ENCODE measurements at places on chromosomes 4 and X. TPM values are rescaled to one million over a fixed set of nuclear protein-coding genes. Genes with fewer than 3 reads are reported as not detected.

TLL1 gene
- not detected for total RNA-seq

DNA sequence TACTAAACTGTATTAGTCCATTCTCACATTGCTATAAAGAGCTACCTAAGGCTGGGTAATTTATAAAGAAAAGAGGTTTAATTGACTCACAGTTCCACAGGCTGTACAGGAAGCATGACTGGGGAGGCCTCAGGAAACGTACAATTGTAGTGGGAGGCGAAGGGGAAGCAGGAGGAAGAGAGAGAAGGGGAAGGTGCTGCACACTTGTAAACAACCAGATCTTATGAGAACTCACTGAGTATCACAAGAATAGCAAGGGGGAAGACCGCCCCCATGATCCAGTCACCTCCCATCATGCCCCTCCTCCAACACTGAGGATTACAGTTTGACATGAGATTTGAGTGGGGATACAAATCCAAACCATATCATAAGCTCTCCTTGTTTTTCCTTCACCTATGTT lies 40.9 kb downstream of the RPA4 start:
- no peaks in the 10 kb centered on the region for H3K4me1 ChIP-seq
- no peak for DNase-seq
- no peak overlapping the region for H3K4me3 ChIP-seq

DNA sequence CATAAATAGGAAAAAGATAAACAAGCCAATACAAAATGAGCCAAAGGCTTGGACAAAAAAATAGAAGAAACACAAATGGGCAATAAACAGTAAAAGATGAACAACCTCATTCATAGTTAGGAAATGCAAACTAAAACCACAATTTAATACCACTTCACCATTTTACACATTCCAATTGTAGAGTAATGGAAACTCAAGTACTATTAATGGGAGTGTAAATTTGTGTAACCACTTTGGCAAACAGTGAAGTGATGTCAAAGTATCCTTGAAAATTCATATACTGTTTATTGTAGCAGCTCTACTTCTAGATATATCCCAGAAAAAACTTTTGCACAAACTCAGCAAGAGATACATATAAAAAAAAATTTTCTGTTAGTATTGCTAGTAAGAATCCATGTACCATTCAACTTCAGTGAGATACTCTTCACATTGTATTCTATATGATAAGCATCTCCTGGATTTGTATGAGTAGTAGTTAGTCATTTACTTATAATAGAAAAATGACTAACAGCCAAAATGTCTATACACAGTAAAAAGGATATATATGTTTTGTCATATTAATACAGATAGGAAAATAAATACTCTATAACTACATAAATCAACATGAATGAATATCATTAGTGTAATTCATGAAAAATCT lies 229.8 kb downstream of the DKK2 start:
- no peaks in the 10 kb centered on the region for H3K27me3 ChIP-seq
- no peak overlapping the region for H3K27ac ChIP-seq

DNA sequence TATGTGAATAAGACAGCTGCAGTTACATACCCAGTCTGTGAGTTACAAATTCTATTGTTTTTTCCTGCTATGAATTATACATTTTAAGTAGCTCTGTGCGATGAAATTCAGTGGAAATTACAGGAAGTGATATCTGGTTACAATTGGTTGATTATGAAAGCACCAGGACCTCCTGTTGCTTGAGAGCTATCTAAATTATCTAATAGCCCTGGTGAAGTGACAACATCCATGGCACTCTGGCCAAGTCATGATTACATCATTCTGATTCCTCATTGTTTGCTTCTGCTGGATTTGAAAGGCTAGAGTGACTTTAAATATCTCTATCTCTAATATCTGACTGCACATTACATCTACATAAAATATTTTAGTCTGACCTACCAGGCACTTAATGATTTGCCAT lies 515.0 kb downstream of the CFAP47 start:
- H3K27me3 ChIP-seq, result no peaks in the 10 kb centered on the region
- no peak overlapping the region for H3K27ac ChIP-seq
- DNase-seq, result no peak
- no peak overlapping the region for H3K4me3 ChIP-seq

APLN gene
- total RNA-seq, result 0.23 TPM

DNA sequence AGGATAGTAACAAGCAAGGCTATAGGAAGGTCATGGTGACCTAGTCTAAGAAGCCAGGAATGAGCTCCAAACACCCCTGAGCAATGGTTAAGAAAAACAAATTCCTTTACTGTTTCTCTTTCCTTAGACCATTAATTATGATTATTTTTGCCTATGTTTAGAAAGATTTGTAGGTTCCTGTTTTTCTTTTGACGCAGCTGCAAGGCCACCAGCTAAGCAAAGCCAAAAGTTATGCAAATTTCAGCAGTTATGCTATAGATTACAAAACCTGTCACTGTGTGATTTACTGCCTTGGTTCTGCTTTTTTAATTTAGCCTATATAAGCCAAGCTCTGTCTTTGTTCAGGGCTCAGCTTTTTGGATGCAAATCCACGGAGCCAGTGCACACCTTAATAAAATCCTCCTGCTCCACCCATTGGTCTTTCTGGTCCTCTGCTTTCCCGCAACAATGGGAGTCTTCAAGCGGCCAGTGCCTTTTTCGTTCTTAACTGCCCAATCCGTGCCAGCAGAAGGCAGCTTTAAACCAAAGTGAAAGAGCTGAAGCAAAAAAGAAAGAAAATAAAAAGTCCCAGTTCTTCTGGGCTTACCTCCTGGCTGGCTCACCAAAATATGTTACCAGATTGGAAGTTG lies 1.4 kb upstream of the CEP135 start:
- peaks cover 3% of the 10 kb centered on the region for H3K36me3 ChIP-seq
- peaks cover 34% of the 10 kb centered on the region for H3K4me1 ChIP-seq
- H3K4me3 ChIP-seq, result peak overlapping the region; percentile 91

ZNF718 gene
- 8.1 TPM for total RNA-seq

FGFBP1 gene
- not detected for total RNA-seq

USP17L24 gene
- not detected for total RNA-seq

GPRIN3 gene
- 32.3 TPM for total RNA-seq

DNA sequence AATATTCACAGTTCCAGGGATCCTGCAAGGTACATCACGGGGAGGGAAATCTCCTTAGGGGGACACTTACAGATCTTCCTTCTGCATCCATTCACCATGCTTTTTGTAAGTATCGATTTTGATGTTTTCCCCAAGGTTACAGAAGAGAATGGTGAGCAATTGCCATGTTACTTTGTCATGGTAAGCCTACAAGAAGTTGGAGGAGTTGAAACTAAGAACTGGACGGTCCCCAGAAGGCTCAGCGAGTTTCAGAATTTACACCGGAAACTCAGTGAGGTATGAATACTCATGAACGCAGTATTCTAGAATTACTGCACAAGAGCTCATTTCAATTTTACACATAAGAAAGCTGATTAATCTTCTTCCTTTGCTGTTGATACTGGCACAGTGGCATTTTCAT lies 53.9 kb downstream of the LRP2BP start:
- H3K4me3 ChIP-seq, result peak overlapping the region; percentile 7
- no peaks in the 10 kb centered on the region for H3K27me3 ChIP-seq
- peaks cover 45% of the 10 kb centered on the region for H3K4me1 ChIP-seq
- H3K27ac ChIP-seq, result peak overlapping the region; percentile 25

DNA sequence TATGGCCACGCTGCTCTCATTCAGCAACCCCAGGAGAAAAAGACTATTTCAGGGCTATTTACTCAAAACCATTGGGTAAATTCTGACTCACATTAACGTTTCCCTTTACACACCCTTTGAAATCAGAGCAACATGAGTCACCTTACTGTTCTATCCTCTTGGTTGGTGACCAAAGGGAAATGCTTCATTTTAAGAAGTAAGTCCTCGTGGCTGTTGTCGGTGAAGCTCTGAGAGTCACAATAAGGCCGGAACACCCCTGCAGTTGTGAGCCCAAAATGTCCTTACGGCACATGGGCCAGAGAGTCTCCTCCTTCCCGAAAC lies 56.3 kb upstream of the SPRY1 start:
- no peak overlapping the region for H3K4me3 ChIP-seq
- H3K4me1 ChIP-seq, result peaks cover 5% of the 10 kb centered on the region
- H3K27ac ChIP-seq, result no peak overlapping the region
- H3K27me3 ChIP-seq, result peaks cover 14% of the 10 kb centered on the region

- H3K27ac ChIP-seq, result peak overlapping the region; percentile 99
- no peaks in the 10 kb centered on the region for H3K36me3 ChIP-seq
- peak overlapping the region; percentile 90 for H3K4me3 ChIP-seq
- no peaks in the 10 kb centered on the region for H3K27me3 ChIP-seq
Observed at GRCh38 chr4:89298788-89299152, 8.8 kb downstream of the GPRIN3 start.

CBR4 gene
- total RNA-seq, result 24.4 TPM

DNA sequence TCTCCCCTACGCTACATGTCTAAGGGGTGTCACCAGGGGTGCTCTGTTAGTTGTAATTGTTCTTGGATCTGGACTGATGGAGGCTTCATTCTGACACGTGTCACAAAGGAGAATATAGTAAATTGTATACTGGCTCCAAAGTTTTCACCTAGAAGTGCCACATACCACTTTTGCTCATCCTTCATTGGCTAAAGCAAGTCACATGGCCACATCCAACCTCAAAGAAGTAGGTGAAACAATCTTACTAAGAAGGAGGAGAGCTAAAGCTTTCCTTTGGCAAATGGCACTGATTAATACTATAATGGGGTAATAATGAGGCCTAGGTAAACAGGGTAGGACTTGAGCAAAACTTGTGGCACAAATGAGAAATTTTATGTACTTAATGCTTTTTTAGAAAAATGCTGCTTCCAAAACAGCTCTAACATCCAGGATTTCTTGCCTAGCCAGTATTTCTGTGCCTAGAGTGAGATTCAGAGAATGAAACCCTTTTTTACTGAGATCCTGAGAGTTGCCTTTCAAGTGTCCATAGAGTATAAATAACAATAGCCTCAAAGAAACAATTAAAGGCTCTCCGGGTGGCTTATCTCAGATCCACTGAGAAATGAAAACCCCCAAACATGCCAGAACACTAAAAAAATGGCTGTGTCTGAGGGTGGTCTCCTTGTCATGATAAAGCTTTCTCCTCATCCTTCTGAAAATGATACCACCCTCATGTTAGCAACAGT lies 34.7 kb downstream of the NHS start:
- H3K4me3 ChIP-seq, result no peak overlapping the region
- H3K27ac ChIP-seq, result no peak overlapping the region
- no peak for DNase-seq
- no peaks in the 10 kb centered on the region for H3K36me3 ChIP-seq
- H3K27me3 ChIP-seq, result peaks cover 25% of the 10 kb centered on the region

DNA sequence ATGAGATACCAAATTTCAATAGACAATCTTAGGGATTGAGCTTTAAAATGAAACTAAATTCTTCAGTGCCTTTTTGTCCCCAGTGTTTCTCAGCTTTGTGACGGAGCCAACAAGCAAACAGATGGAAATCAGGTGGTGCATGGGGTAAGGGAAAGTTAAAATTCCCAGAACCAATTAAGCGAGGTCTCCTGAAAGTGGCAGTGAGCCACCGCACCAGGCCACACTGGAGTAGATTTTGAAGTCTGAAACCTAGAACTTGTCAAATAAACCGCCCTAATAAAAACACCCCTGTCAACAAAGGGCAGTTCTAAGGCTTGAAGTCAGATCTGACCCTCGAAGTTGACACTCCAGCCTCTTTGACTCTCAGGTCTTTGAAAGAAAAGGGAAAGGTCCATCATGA lies 40.6 kb upstream of the DYNLT3 start:
- no peak overlapping the region for H3K4me3 ChIP-seq
- H3K27me3 ChIP-seq, result no peaks in the 10 kb centered on the region
- H3K27ac ChIP-seq, result no peak overlapping the region
- no peaks in the 10 kb centered on the region for H3K36me3 ChIP-seq

TKTL2 gene
- total RNA-seq, result not detected

DNA sequence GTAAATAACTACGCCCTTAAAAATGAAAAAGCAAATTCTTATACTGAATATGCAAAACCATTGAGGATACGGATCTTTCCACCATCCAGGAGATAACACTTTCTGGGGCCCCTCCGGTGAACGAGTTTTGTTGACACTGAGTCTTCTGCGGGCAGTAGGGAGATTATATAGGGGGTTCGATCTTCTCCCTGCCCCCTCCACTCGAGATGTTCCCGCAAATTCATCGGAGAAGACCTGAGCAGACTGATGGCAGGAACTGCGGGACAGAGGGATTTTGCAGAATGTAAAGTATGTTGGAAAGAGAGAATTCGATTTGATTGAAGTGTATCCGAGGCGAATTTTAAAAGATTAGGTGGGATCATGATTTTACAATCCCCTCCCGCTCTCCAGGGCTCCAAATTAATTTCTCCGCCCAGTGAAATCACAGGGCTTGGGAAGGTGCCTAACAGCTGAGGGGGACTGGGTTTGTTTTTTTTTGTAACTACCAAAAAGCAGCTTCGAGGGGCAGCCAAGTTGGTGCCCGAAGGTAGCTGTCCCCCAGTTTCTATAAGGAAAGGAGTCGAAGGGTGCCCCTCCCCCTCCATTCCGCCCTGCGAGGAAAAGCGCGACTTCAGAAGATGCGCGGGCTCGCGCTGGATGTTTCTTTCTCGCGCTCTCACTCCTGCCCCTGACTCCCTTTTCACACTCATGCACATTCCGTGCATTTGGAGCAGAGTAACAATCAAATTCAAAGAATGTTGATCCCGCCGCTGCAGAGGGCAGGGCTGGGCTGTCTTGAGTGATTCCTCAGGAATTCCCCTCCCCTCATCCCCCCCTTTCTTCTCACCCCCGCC lies 1.2 kb downstream of the TMEM255A start:
- peaks cover 71% of the 10 kb centered on the region for H3K27me3 ChIP-seq
- no peaks in the 10 kb centered on the region for H3K36me3 ChIP-seq
- H3K27ac ChIP-seq, result peak overlapping the region; percentile 4
- peak; percentile 10 for DNase-seq

SMPX gene
- not detected for total RNA-seq

DNA sequence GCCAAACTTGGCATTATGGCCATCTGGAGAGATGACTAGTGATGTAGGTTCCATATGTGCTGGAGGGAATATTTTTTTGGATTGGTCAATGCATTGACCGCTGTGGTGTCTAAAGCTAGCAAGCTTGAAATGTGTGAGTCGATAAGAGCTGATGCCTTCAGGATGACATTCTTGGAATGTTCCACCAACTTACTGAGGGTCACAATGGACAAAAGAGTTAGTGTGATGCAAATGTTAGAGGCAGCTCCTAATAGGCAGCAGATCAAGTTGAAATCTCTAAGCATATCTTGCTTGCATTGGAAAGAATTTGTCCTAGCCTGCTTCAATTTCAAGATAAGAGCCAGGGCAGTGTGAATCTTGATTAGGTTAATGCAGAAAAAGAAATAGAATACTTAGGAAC lies 210.4 kb upstream of the AFF2 start:
- peaks cover under 1% of the 10 kb centered on the region for H3K36me3 ChIP-seq
- H3K4me3 ChIP-seq, result no peak overlapping the region
- DNase-seq, result no peak
- no peaks in the 10 kb centered on the region for H3K4me1 ChIP-seq

- H3K4me3 ChIP-seq, result no peak overlapping the region
- H3K27me3 ChIP-seq, result no peaks in the 10 kb centered on the region
- H3K36me3 ChIP-seq, result peaks cover 4% of the 10 kb centered on the region
Observed at GRCh38 chr4:25351777-25352416, 25.2 kb upstream of the ANAPC4 start.

- no peak overlapping the region for H3K4me3 ChIP-seq
- H3K36me3 ChIP-seq, result peaks cover 4% of the 10 kb centered on the region
- H3K4me1 ChIP-seq, result no peaks in the 10 kb centered on the region
- no peak for DNase-seq
- no peak overlapping the region for H3K27ac ChIP-seq
- no peaks in the 10 kb centered on the region for H3K27me3 ChIP-seq
Observed at GRCh38 chr4:119559044-119559647, 69.5 kb downstream of the PDE5A start.

NONO gene
- total RNA-seq, result 564 TPM

GRCh38 chr4:16503421-16504100 lies 277.3 kb upstream of the TAPT1 start:
- H3K4me3 ChIP-seq, result no peak overlapping the region
- no peak overlapping the region for H3K27ac ChIP-seq
- no peaks in the 10 kb centered on the region for H3K27me3 ChIP-seq
- no peaks in the 10 kb centered on the region for H3K4me1 ChIP-seq
- no peak for DNase-seq
- no peaks in the 10 kb centered on the region for H3K36me3 ChIP-seq

Data from activated T-cell treated with anti-CD3 and anti-CD28 coated beads, Interleukin-2, amount 50 U/mL, for 72 hours (primary cell).